ENCODE measurements at places on chromosomes 12 and 14.
A peak's percentile ranks its signal among the peaks of the same experiment; 100 is the strongest.

GRCh38 chr12:23559268-23559753 is 390.2 kb downstream of the SOX5 start:
- no peak for DNase-seq

DNA sequence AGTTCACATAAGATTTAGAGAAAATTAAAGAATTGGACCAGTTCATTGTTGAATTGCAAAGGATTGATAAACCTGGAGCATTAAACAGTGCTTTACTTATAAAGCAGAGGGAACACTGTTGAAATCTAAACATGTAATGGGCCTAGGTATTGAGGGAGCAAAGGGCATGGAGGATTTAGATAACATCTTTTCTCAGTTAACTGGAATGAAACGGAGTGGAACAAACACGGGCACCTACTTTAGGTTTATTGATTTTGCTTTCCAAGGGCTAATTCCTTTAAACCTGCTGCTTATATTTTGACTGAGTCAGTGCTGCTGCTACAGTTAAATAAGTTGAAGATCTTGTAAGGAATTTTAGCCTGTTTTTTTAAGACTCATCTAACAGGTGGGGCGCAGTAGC is 5.6 kb downstream of the EIF4B start:
- DNase-seq = no peak

DNA sequence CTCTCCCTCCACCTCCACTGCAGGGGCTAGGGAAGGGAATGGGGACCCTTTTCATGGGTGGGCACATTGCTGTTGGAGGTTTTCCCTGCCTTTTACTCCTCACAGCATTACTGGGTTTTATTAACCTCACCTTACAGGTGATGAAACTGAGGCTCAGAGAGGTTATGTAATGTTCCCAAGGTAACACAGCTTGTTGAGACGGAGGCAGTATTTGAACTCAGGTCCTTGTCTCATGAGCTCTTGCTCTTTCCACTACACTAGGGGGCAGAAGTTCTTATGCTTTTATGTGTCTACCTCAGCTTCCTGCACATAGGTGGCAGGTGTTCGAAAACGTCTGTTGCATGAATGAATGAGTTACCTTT is 11.7 kb downstream of the CISTR start:
- no peak for DNase-seq

DNA sequence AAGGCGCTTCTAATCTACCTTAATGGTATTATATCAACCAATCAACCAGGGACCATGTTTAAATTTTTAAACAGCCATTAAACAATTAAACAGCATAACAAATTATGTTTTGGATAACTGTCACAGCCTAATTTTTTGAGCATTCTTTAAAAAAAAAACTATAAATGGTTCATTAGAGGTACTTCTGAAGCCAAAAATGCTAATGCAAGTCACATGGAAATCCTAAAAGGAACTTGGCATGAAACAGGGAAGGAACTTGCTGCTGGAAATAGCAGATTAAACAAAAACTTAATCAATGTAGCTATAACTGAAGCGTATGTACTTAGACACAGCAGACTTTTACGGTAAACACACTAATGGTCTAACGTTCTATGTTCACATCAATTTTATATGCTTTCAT is 190.2 kb upstream of the BTG1 start:
- DNase-seq = no peak

- no peak for DNase-seq
Observed at GRCh38 chr14:51576879-51577278, 74.8 kb upstream of the FRMD6 start.

DNA sequence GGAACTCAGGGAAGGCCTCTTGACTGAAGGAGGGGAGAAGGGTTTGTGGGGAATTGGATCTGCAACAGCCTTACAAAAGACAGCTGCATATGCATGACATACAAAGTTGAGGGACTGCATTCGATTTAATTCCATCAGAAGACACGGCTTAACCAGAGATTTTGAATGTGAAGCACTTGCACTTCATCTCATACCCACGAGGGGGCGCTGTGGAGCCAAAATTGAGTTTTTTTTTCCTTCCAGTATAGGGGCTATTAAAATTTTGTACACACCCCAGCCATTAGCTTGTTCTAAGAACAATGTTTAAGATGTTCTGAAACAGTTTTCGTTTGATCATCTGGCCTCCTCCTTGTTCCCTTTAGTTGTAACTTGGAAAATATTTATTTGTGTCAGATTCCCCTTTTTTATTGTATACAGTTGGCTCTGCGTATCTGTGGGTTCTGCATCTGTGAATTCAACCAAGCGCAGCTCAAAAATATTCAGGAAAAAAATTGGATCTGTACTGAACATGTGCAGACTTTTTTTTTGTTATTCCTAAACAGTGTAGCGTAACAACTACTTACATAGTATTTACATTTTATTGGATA is 1.6 kb downstream of the SUDS3 start:
- peak; percentile 62 for DNase-seq

DNA sequence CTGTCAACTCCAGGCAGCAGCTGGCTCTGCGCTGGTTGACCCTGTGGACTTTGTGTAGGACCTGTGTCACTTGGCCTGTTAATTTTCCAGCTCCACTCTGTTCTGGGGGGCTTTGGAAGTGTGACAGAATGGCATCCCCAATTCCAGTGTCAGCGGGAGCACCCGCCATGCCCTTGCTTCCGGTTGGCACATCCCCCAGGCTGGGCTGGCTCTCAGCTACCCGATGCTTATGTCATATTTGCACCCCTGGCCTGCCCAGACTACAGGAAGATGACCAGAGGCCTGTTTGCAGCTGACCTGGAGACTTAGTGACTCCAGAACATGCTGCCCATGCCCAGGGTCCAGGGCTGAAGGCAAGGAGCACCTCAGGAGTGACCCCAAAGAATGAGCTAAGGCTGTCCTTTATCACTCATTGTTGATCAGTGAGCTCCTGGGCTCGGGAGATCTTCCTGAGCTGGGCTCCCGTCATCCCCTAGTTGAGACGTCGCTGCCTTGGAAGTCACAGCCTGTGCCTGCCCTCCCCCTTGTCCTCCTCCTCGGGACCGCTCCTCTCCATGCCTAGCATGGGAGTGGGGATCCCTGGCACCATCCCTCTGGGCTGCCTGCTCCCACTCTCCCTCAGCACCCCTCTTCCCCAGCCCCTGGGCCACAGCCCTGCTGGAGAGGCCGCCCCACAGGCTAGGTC is 163.4 kb upstream of the RTL1 start:
- DNase-seq = peak; percentile 35

DNA sequence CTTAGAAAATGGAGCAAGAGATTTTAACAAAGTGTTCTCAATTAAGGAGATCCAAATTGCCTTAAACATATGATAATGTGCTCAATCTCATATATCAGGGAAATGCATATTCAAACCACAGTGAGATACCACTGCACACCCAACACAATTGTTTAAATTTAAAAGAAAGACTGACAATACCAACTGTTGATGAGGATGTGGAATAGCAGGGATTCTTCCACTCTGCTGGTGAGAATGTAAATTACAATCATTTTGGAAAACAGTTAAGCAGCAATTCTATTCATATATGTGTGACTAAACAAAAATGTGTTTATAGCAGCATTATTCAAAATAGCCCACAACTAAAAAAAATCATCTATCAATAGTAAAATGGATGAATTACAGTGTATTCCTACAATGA is 144.2 kb downstream of the KICS2 start:
- no peak for DNase-seq
